ENCODE measurements at places on chromosomes 6 and 20.

- DNase-seq: no peak
These were observed at the start of gene TPMT for GRCh38 chr6:18154507-18155149. TPMT (minus strand) TSS chr6:18155077; CDS start chr6:18149127, 5,950 bp downstream.

DNA sequence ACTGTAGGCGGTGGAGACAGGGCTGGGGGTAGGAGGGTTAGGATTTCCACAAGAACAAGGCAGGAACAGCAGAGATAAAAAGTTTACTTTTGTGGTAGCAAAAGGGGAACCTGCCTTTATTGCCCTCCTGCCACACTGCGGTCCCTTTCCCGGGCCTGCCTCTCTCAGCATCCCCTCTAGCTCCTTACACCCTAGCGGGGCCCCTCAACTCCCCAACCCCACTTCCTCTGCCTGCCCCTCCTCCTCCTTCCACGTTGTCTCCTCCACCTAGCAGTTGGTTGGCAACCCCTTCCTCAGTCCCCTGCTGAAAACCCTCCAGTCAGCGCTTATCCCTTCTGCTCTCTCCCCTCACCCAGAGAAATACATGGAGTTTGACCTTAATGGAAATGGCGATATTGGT is 714 bp downstream of the AIF1 start:
- DNase-seq: no peak

DNA sequence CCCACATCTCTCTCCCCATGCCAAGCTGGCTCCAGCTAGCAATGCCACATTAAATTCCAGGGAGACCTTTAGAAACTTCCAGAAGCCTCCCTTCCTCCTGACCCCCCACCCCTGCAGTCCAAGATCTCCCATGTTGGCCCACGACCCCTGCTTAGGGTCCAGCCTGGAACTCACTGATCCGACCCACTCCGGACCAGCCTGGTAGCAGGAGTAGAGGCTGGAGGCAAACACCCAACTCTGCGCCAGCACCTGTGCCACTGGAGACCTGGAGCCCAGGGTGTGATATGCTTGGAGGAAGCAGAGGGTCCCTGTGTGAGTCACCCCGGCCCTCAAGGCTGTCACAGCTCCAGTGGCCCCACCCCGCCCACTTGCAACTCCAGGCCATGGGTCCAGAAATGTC is 3.3 kb upstream of the ULBP1 start:
- DNase-seq: no peak

DNA sequence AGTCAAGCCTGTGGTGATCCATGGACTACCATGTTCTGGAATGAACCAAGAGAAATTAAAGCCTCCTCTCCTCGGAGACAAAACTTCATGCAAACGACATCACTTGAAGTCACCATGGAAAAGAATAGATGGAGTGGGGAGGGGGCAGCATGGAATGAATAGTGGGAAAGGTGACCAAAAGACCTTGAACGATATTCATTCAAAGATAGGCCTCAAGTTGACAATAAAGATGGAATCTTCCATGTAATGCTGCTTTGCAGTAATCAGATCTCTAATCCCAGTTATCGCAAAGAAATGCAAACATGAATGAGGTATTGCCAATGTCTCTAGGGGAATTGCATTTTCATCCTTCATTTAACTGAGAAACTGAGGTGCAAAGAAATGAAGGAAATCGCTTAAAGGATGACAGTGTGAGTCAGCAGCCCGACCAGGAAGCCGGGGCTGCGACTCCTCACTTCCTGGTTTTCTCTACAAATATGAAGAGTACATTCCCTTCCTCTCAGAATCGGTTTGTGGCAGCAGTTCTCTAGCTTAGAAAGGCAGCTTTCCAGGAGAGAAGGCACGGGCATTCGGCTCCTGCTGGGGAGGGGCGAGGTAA is 65.6 kb upstream of the RREB1 start:
- no peak for DNase-seq

GRCh38 chr6:149024361-149024760 is 277.5 kb downstream of the UST start:
- no peak for DNase-seq

DNA sequence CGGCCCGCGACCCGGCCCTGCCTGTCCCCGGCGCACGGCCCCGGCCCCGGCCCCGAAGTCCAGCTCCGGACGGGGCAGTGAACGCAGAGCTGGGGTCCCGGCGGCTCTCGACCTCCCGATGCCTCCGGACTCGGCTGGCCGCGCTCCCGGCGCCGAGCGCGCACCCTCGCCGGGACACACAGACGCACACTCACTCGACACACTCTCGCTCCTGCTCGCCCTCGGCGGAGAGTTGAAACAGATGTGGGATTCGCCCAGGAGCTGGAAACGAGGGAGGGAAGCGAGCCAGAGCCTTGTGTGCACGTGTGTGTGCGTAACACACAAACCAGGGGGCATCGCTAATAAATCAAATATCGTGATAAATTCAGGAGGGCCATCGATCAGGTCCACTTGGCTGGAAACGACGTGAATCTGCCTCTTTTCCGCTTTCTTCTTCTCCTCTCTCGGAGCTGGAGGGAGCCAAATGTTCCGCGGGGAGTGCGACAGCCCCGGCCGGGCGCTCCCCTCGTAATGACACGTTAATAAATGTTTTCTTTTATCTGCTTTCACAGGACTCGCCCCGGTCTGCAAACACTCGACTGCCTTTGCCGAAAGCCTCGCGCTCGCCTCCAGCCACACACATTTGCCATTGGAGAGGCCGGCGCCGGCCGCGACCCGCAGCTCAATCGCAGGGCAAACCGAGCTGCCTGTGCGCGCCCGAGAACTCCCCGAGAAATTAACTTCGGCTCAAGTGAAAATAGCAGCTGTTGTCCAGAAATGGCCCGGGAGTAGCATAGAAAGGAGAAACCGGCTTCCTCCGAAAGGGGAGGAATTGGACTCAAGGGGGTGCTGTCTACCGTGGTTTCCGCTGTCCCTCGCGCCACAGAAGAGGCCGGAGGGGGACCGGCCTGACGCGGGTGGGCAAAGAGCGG is 828 bp upstream of the SULF2 start:
- no peak for DNase-seq

DNA sequence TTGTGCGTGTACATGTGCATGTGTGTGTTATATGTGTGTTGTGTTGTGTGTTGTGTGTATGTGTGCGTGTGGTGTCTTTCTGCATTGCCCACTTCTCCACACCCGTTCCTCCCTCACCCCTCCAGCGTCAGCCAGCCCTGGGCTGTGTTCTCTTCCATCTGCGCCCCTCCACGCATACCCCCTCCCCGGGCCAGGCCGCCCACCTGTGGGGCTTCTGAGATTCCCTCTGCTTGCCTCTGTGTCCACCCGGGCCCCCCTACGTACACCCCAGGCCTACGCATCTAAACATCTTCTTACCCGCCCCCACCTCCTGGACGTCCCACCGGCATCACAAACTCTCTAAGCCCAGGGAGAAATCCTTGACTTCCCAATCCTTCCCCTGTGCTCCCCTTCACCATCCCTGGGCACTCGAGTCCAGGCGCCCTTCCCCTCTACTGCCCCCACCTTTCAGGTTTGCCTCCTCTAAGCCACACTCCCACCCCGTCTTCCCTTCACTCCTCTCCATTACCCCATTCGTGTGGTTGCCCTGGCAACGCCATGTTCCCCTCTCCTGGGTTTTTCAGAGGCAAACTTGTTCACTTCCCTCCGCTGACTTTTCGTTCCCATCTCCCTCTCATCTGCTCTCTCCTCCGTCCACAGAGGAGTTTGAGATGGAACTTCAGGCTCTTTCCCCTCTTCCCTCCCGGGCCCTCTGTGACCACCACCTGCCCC is 81.7 kb upstream of the NNAT start:
- no peak for DNase-seq

DNA sequence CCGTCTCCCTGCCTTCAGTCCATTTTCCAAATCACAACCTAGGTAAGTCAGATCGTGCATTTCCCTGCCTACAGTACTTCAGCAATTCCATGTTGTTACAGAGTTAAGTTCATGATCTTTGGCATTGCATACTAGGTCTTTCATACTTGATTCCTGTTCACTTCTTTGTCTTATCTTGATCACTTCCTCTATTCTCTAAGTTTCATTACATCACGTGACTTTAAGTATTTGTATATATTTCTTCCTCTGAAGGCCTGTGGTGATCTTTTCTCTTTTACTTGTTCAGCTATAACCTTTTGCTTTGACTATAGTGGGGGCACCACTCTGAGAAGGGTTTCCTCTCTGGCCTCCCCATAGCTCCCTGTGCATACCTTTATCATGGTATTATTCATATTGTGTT is 100.2 kb downstream of the TRMT11 start:
- DNase-seq: no peak

All from stimulated activated CD8-positive, alpha-beta memory T cell treated with anti-CD3 and anti-CD28 coated beads, Interleukin-15, amount 100 ng/mL, for 4 hours (primary cell).